Fibroblast of upper back skin (primary cell): ENCODE measurements at places on chromosomes 2 and 18.

GRCh38 chr2:45153121-45153520 lies 143.9 kb upstream of the SIX2 start:
- DNase-seq, result no peak

DNA sequence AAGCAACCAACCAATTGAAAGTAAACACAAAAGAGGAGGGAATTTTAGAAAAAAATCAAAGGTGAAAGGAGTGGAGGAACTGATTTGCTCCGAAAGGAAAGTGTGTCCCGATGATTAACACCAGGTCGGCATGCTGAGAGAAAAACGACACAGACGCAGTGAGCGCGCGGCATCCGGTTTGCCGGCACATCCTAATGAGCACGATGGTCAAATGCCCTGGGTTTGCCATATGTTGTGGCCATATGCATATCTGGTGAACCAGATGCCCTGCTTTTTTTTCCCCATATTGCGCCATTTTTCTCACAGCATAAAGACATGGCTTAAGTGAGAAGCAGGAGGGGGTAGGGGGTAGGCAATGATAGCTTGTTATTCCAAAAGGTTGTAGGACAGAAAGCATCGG lies 626.7 kb downstream of the BCL11A start:
- DNase-seq, result no peak

DNA sequence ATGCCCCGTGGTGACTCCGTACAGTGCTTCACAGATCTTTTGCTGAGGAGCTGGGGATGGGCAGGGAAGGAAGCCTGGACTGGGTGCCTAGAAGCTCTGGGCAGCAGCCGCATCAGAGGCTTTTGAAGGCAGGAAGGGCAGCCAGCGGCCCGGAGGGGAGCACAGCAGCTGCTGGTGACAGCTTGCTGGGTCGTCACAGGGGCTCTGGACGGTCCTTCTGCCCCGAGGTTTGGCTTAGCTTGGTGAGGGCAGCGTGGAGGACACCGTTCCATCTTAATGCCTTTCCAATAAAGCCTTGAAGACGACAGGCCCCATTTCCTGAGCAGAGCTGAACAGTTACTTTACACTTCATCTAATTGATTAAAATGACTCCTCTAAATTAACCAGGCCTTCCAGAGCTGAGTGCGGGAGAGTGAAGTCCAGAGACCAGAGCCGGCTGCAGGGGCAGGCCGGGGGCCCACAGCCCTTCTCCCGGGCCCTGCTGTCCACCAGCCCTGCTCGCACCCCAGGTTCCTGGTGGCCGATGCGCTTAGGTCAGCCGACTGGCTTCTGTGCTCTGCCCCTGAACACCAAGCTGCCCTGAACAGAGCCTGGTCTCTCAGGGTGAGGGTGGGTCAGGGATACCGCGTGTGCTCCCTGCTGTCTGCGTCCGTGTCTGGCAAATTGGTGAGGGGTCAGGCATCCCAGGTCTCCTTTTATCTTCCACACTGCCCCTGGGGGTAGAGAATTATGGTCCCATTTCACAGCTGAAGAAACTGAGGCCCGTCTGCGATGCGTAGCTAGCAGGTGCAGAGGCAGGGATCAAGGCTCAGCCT lies 43.5 kb downstream of the RRM2 start:
- no peak for DNase-seq

DNA sequence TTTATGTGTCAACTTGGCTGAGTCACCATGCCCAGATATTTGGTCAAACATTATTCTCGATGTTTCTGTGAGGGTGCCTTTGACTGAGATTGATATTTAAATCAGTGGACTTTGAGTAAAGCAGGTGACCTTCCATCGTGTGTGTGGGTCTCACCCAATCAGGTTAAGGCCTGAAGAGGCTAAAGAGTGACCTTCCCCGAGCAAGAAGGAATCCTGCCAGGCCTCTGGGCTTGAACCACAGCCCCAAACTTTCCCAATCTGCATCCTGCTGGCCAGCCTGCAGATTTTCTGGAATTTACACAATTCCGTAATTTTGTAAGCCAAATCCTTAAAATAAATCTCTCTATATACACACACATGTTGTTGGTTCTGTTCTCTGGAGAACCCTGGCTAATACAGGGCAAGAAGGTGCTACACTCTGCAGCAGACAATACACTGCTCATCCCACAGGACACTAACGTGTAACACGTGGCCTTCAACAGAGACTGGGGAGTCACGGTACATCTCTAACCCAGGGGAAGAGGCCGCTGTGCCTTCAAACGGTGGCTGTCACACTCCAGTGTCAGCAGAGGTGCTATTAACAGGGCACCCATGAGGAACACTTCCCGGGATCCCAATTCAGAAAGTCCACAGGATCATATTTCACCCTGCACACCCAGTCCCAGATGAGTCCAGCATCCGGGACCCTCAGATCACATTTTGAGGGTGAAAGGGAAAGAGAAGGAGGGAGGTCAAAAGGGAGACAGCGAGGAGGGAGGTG lies 113.1 kb upstream of the ID2 start:
- no peak for DNase-seq

DNA sequence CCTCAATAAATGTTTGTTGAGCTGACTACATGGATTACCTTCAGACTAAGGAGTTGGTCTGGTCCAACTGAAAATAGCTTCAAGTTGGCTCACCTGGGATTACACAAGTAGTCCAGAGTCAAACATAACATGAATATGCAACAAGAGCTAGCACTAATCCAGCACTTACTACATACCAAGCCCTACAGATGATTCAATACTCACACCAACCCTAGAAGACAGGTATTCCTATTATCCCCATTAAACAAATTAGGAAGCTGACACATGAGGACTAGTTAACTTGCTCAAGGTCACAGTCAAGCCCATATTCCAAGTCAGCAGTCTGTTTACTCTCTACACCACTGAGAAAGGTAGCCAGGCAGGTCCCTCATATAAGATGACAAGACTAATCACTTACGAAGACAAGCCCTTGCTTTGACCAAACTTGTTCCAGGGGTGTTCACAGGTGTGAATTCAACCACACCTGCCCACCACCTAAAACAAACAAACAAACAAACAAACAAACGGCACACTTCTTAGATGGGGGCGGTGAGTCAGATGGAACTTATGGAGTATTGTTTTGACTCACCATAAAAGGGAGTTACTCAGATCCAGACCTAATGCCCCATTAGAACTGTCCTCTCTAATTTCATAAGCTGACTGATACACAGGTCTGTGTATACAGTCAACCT lies 29.1 kb downstream of the TMEM131 start:
- no peak for DNase-seq

DNA sequence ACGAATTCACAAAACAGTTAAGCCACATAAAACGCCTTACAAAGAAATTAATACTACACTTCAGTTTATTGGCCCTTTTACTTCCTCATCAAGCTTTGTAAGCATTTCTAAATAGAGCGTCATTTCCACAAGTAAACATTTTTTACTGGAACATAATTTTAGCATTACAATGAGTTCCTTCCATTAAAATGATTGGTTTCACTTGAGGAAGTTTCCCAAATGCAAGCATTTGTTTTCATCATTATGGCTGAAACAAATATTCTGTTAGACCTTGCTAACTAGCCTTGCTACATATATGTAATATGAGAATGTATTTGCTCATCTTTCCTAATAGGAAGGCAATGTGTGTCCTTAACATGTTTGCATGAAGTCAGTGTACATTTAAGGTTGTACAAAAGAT lies 579.1 kb downstream of the IRS1 start:
- DNase-seq, result no peak

DNA sequence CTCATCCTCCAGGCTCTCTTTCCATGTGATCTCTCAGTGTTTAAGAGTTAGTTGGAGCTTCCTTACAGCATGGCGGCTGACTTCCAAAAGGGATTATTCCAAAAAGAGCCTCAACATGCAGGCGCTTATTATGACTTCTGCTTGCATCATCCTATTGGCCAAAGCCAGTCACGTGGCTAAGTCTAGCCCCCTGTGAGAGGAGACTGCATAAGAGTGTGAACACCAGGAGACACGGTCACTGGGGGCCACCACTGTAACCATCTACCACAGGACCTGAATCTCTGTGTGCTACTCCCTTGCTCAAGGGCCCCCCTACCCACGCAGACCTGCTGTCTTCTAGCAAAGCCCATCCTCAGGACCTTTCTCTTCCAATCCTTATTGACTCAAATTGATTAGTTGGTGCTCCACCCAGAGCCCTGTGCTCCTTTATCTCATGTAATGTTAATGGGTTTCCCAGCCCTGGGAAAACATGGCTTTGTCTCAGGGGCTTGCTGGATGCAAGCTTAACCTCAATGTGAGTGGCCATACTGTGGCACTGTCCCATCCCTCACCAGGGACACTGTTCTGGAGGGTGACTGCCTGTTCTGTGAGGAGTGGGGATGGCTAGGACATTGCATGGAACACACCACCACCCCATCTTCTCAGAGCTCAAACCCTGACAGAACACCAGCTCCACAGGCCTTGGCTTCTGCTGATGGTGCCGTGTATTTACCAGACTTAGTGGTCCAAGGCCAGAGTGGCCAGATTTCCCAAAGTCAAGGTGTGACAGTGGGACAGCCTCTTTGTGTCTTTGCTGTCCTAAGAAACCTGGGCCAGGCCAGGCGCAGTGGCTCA lies 4.2 kb downstream of the IL1RN start:
- no peak for DNase-seq

- DNase-seq, result peak; percentile 5
Measured at GRCh38 chr2:168090366-168091135, 156.8 kb downstream of the STK39 start.

- no peak for DNase-seq
Measured at GRCh38 chr2:159010963-159011362, 42.5 kb downstream of the TANC1 start.

DNA sequence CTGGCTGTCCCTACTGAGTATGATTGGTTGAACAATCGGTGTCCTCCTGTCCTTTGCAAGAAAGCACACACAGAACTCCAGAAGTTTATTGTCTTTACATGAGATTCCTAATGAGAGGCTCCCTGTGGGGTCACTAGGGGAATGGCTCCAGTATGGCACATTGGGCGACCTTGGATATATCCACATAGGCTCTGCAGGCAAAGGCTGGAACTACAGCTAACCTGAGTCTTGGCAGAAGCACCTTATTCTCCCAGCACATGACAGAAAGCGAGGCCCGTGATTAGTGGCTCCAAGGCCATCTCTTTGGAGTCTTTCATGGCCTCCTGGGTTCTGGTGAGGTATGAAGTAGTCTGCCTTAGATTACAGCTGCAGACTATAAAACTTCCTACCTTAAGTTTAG lies 49.0 kb downstream of the ZDBF2 start:
- no peak for DNase-seq

DNA sequence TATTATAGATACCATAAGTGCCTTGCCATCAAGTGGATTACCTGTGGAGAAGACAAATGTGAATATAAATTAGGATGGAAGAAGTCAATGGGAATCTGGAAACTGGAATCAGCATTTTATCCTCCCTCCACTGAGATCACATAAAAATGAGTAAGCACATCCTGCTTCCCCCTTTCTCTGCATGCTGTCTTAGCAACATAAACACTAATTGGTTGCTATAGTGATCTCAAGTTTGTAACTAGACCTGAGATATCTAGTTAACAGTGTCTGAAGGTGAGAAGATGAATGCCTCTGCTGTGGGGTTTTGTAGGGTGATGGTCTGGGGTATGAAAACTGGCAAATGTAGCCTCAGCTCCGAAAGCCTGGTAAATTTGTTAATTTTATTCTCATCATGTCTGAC lies 1357.5 kb upstream of the CELF4 start:
- no peak for DNase-seq

GRCh38 chr2:107430006-107430405 lies 396.7 kb upstream of the RGPD4 start:
- no peak for DNase-seq

DNA sequence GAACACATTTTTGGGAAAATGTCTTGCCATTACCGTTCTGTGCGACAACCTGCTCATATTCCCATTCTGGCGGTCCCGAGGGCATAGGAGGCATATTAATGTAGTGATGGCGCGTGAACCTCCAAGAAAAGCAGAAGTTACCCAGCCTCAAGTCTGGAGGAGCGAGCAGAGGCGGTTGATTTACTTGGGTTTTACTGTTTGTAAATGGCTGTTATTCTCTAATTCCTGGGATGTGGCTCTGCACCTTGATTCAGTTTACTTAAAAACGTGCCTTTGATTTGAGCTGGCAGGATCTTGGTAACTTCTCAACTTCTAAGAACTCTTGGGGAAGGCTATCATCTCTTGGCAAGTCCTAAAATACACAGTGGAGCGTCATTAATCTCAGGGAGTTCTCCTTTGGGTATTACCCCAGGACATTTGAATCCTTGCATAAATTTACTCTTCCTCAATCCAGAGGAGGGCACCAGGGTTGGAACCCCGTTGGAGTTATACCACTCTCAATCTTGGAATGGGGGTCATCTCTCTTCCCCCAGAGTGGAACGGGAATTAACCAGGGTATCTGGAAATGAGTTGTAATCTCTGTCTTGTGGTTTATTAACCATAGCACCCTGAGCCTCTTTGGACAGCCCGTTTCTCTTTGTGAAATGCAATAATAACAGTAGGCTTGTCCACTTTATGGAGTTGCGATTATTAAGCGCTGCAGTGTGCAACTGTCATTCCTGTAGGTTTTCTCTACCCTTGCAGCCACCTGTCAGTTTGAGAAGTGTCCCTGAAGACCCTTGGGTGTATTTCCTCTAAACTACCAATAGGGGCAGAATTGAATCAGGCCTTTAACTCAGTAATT lies 2.1 kb downstream of the HK2 start:
- DNase-seq, result peak; percentile 34

- peak; percentile 8 for DNase-seq
Measured at GRCh38 chr2:45370369-45370768, 240.7 kb downstream of the SRBD1 start.

- no peak for DNase-seq
Measured at GRCh38 chr2:230677201-230677946, 35.3 kb upstream of the CAB39 start.

DNA sequence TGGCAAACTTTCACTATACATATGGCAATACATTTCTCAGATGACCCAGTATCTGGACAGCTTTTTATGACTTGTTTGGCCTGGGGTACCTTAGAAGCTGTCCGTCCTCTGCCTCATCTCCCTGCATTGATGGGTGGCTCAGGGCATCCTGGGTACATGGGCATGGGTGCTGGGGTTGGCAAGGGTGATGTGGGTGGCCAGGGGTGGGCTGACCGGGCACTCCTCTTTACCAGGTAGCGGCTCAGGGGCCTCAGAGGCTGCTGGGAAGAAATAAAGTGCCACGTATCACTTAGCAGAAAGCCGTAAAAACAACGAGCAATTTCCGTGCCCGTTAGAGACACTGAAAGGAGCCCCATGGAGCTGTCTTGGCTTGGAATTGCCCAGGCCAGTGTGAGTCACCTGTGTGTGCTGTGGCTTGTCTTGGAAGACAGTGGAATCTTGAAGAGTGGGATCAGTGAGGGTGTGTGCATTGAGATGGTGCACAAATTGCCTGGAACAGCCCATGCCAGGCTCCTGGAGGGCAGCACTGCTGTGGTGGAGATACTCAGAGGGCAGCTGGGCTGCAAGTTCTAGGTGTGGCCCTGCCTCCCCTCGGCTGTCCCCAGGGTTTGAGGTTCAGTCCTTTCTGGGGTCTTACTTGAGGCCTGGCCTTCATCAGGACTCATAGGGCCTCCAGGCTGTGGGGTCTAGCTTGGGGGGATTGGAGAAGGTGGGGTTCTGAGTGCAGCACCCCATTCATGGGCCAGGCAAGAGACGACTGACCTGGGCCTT lies 88.8 kb downstream of the FHOD3 start:
- no peak for DNase-seq

GRCh38 chr2:148901142-148901541 lies 26.1 kb downstream of the KIF5C start:
- DNase-seq, result no peak
